ENCODE measurements at places on chromosomes 12 and 14. TPM values are rescaled to one million over a fixed set of nuclear protein-coding genes. Genes with fewer than 3 reads are reported as not detected.

Gene EXOC3L4
- total RNA-seq = 0.28 TPM

Gene COQ10A
- 55.5 TPM for total RNA-seq

Gene STAC3
- 1.00 TPM for total RNA-seq

Gene HPD
- total RNA-seq = 3.4 TPM

Gene HOXC10
- not detected for total RNA-seq

DNA sequence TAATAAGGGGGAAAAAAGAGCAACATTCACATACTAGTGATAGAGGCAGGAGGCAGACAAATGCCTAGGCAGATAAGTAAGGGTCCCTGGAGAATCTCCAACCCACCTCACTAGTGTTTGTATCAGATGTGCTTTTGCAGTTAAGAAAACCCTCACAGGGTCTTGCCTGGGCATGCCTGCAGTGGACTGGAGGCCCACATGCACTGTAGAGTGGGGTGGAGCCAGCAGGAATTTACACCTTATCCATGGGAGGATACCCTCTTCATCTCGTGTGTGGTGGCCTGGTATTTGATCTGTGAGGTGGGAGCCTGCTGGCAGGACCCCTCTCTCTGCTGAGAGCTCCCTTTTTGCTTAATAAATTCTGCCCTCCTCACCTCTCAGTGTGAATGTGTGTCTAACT, 238.0 kb upstream of the SLC16A7 start:
- H3K27ac ChIP-seq = no peak overlapping the region

DNA sequence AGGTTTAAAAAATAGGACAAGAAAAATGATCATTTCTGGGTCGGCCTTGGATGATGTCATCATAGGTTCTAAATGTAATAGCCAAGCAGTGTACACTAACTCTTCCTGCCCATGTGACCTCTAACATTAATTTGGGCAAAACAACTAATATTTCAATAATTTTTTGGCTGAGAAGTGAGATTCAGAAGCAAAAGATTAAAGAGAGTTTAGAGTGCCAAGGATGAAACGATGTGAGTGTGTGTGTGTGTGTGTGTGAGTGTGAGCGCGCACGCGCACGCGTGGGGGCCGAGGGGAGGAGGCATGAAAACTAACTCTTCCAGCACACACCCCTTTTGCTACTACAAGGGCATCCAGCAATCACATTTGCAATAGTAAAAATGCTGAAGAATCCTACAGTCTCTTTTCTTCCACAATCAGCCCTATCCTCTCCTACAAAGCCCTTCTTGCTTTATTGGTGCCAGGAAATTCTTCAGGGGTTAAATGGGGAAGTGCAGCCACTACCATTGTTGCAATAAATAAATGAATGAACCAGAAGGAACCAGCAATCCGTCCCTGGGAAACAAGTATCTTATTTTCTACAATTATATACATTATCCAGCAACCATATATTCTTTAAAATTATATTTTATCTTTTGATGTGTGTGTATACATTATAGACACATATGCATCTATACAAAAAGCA, 52.9 kb downstream of the PEBP1 start:
- no peaks in the 10 kb centered on the region for H3K27me3 ChIP-seq
- H3K27ac ChIP-seq = peak overlapping the region; percentile 47
- peak overlapping the region; percentile 30 for H3K4me3 ChIP-seq
- DNase-seq = peak; percentile 41
- H3K4me1 ChIP-seq = peaks cover 14% of the 10 kb centered on the region
- no peaks in the 10 kb centered on the region for H3K36me3 ChIP-seq

DNA sequence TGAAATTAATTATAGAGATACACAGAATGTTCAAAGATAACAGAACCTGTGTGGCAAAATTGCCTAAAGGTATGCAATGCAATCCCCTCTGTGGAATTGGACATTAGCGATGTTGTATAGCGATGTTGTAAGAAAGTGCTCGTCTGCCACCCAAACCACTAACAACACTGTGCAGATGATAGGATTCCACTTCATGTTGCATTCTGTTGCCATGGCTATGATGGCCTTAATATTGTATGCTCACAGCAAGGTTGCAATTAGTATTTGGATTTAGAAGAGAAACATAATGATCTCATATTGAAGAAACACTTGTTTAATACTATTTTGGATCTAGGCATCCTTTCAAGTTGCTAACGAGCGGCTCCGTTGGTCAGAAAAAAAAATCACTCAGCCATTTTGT, 260.3 kb downstream of the BCAT1 start:
- no peak for DNase-seq
- H3K27ac ChIP-seq = no peak overlapping the region
- H3K36me3 ChIP-seq = no peaks in the 10 kb centered on the region
- H3K27me3 ChIP-seq = no peaks in the 10 kb centered on the region
- H3K4me1 ChIP-seq = no peaks in the 10 kb centered on the region

DNA sequence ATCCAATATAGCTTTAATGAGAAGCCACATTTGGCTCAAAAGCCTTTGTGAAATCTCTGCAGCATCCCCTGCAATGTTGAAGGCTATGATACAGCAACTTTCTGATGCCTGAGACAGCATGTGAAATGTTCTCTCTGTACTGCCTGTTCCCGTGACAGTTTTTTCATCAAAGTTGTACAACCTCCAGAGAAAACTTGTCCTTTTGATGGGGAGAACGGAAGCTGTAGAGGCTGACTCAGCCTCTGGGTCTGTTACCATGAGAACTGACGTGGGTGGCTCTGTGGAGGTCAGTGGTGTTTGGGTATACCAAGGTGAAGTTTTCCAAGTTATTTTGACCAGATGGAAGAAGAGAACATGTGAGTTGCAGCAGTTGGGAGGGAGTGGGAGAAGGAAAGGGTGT, 17.0 kb downstream of the SLC4A8 start:
- H3K4me3 ChIP-seq = no peak overlapping the region
- no peaks in the 10 kb centered on the region for H3K4me1 ChIP-seq
- DNase-seq = no peak
- no peak overlapping the region for H3K27ac ChIP-seq
- no peaks in the 10 kb centered on the region for H3K27me3 ChIP-seq

DNA sequence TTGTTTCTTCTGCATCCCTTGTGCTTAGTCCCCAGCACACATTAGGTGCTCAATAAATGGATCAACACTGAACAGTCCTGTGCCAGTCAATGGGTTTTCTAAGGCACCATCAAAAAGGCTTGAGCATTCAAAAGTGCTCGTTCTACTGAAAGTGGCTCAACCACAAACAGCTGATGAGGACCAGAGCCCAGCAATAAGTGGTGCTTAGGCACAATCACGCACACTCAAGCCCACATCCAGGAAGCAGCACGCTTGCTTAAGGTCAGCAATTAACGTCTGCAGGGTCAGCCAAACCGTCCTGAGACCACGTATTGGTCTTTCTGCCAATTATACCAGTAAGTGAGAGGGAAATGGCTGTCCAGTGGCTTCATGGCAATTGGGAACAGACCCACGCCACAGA, 56.5 kb downstream of the PRIMA1 start:
- no peak for DNase-seq
- no peak overlapping the region for H3K4me3 ChIP-seq
- no peaks in the 10 kb centered on the region for H3K27me3 ChIP-seq
- no peaks in the 10 kb centered on the region for H3K4me1 ChIP-seq
- H3K27ac ChIP-seq = no peak overlapping the region

Measured in heart right ventricle (tissue), 16 donors.